Stimulated activated memory B cell treated with anti-CD40 and anti-IgM and Interleukin-4, amounts not matched to agents 10 μg/mL and 1 μg/mL and 100 μg/mL, for 72 hours (primary cell): ENCODE measurements at places on chromosomes 3 and 15.
A peak's percentile ranks its signal among the peaks of the same experiment; 100 is the strongest.

DNA sequence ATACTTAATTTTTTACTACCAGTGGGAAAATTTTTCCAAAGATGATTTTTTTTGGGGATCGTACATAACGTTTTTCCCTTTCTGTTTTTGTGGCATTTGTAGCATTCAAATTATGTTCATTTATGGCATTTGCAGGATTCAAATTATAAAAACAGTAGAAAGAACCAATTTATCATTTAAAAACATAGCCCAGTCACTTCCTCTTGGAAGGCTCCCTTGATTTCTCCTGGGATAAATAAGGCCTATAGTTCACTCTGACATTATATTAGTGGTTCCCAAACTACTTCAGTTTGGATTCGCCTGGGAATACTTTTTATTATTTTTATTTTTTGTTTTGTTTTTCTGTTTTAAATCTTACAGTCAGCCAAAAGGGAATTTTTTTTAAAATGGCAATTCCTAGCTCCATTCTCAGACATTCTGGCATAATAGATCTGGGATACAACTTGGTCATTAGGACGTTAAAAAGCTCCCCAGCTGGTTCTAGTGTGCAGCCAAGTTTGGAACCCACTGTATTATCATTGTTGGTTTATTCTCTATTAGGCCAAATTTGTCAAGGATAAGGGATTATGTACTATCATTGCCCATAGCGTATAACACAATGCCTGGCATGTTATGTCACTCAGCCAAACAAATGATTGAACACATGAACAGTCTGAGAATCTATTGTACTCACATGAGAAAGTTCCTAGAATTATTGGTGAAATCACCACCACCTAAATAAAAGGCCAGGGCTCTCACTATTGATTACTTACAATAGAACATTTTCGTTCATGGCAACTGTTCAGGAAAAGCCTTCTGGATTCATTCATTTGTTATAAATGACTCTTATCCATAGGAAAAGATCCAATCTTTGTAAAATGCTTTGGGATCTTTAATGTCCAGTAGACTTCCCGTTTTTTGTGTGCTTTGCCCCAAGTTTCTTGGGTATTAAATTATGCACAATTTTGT lies 28.9 kb downstream of the RARB start:
- ATAC-seq: no peak

DNA sequence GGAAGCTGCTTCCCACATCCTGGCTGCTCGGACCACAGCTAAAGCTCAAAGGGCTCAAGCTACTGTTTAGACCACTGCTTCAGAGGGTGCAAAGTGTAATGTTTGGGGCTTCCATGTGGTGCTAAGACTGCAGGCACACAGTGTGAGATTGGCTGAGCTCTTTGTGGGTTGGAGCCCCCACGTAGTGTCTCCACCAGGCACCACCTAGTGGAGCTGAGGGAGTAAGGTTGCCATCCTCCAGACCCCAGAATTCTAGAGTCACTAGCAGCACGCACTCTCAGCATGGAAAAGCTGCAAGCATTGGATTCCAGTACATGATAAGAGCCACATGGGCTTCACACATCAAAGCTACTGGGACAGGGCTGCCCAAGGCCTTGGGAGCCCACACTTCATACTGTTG lies 9.3 kb downstream of the MKRN3 start:
- ATAC-seq: no peak

GRCh38 chr15:36960947-36961227 lies 139.5 kb downstream of the MEIS2 start:
- ATAC-seq: no peak

- ATAC-seq: no peak
Measured at GRCh38 chr3:191366675-191367074, 36.3 kb upstream of the UTS2B start.

GRCh38 chr3:186530415-186530814 lies 13.8 kb downstream of the CRYGS start:
- ATAC-seq: no peak

DNA sequence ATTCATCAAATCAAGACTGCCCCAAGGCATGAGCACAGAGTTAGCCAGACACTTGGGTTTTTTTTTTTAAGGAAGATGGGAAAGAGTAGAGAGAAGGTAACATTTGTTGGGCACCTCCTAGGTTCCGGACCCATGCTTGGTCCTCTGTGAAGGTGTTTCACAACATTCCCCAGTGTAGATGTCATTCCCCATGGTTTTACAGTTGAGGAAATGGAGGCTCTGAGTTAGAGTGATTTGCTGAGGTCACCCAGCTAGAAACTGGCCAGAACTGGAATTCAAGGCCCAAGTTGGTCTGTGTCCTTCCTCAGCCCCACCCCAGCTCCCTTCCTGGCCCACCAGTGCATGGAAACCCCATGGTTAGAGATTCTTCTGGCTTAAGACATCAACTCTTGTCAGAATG lies 19.9 kb downstream of the WNT7A start:
- ATAC-seq: no peak

GRCh38 chr3:112813723-112814171 lies 32.9 kb downstream of the CD200R1L start:
- ATAC-seq: peak; percentile 95

GRCh38 chr15:74010929-74011540 lies 16.5 kb downstream of the PML start:
- no peak for ATAC-seq

DNA sequence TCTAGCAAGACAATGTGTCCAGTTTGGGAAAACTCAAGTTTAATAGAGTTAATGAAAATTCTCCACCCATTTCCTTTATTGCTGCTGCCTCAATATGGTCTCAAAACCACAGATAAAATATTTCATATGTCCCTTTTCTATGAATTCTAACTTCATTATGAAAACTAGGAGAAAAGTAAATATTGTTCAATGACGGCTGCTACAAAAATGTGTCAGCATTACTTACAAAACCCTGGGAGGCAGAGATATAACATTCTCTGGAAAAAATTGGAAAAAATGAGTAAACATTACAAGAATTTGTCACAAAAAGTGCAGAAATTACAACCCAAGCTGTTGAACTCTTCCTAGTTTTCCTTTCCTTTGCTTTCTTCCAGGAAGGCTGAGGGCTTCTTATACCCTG lies 22.2 kb upstream of the FBN1 start:
- no peak for ATAC-seq

GRCh38 chr3:52504977-52505376 lies 9.8 kb downstream of the STAB1 start:
- ATAC-seq: no peak
